Activated CD8-positive, alpha-beta memory T cell treated with anti-CD3 and anti-CD28 coated beads for 24 hours (primary cell): ENCODE measurements at places on chromosomes 12 and 14.

- no peak for DNase-seq
Observed at GRCh38 chr12:116820064-116820656, 61.1 kb downstream of the HRK start.

DNA sequence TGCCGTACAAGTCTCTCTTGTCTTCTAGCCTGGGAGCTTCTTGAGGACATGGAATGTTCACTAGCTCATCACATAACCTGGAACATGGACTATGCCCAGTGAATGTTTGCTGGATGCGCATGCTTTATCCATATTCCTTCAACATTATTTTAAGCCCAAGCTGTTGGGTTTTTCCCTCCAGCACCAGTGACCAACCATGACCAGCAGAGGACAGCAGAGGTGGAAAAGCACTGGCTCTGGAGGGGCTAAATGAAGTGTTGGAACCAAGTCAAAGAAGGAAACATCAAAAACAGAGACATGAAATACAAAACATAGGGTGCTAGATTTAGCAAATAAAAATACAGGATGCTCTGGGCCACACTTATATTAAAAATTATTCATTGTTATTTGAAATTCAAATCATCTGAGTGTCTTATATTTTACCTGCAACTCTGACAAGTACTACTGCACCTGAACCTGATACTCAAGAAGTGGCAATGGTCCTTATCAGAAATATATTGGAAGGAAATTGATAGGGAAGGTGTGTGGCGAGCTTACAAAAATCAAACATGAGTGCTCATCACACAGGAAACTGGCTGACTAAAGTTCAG lies 23.1 kb upstream of the HELB start:
- DNase-seq: no peak

DNA sequence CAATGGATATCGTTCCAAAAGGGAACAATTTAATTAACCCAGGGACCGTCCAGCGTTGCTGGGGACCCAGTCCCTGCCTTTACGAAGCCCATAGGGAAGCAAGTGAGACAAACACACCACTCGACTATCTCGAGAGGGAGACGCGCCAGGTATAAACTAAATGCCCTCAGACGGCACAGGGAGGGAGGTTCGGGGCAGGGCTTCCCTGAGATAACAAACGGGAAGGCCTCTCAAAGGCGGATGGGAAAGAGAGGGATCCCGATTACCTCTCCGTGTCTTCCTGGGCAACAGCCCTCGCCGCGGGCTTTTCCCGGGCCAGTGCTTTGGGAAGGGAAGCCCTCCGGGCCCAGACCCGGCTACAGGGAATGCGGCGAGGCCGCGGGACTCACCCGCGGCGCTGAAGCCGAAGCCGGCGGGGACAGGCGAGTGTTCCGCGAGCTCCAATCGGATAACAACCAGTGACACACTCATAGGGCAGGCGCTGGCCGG lies 390 bp downstream of the BRAP start:
- no peak for DNase-seq

DNA sequence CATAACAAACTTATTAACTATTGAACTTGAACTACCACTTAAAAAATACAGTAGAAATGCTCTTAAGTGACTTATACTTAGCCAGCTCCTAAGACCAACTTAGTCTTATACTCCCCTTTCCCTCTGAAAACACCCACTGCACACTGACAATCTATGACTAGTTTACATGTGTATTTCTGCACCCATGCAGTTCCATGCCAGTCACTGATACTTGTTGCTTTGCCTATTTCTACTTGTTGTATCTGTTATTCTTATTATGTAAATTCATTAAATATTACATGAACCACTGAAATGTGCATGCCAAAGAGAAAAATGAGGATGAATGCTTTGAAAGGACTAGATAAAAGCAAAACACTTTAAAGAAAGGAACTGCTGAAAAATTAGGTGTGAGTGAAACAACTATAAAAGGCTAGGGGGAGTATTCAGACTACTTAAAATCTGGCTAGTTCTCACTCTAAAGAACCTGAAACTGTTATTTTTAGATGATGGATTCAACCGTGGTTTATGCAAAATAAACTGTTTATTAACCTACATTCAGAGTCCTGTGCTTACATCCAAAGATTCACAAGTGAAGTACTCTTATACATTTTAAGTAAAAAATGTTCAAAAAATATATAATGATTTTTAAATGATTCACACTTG lies 74.7 kb downstream of the RPS6KA5 start:
- no peak for DNase-seq

- no peak for DNase-seq
Observed at GRCh38 chr14:22386924-22387775, 201.9 kb downstream of the DAD1 start.

DNA sequence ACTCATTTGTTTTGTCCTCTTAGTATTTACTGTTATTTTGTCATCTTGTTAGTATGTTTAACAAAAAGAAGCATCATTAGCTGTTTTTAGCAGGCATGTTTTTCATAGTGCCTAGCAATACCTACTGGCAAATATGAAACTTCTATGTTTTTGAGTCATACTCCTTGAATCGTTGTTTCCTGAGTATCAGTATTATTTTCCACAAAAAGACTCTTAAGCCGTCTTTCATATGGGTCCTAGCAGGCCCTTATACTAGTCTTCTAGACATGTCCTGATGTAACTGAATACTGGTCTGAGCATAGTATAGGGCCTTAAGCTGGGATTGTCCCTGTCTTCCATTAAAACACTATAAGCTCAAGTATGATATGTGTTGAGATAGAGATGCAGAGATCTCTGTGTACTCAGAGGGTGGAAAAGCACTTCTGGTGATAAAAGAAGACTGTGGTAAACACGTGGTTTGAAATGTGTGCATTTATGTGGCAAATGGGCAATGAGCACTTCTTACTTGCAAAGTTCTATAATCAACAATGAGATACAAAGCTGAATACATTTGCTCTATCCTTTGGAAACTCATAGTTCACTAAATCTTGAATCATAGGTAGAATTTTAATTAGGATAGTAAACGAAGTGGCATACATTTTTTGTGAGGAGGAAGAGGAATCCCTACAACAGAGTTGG lies 348.8 kb downstream of the PDZRN4 start:
- DNase-seq: no peak

DNA sequence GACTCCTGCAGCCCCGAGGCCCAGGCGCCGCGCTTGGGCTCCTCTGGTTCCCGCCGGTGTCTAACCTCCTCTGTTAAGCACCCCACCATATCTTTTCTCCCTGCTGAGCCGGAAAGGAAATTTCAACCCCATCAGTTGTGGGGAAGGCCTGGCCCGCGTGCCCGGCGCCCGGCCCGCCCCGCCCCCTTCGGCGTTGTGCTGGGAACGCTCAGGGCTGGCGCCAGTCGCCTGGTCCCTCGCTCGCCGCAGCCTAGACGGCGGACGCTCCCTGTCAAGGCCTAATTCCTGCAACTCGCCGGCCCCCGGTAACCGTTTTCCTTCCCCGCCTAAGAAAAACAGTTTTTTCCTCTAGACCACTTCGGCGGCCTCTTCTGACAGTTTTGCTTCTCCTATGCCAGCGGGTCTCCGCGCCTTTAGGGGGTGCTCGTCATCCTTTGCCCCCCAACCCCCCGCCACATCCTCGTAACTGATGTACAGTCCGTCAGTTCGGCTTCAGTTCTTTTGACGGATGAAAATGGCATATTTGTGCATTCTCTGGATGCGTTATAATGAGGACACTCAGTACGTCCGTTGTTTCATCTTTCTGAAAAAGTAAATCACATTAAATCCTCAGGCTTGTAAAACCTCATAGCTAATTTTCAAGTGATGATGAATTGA lies 506 bp upstream of the NAP1L1 start:
- no peak for DNase-seq

DNA sequence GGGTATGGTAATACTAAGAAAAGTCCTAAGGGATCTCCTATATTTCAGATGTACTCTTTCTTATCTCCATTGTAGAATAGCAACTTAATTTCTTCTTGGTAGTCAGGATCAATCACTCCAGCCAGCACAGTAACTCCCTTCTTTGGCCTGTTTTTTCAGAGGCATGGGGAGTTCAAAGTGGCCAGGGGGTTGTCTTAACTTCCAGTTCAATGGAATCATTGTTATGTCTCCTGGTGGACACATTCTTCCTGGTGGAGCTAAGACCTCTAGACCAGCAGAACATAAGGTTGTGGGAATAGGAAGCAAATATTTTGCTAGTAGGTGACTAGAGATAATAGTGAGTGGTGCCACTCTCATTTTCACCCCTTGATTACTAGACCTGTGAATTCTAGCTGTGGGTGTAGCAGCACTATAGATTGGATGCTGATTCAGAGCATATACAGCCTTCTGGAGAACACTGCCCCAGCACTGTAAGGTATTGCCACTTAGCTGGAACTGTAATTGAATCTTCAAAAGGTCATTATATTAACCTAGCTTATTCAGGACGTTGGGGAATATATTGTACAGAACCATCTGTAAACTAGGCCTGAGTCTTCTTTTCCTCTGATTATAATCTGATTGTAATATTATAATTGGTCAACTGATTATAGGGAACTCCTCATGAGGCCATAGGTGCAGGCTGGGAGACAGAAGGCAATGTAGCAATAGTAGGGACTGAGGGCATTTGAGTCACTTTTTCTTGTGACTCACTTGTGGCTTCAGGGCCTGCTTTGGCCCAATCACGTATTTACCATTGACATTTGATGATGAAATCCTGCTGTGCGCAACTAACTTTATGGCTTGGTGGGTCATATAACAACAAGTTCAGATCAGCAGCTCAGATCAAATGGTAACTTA lies 60.2 kb upstream of the ATP2B1 start:
- no peak for DNase-seq

GRCh38 chr12:117907108-117907689 lies 61.6 kb downstream of the KSR2 start:
- no peak for DNase-seq

GRCh38 chr12:124689631-124690030 lies 122.2 kb upstream of the NCOR2 start:
- no peak for DNase-seq

- DNase-seq: no peak
Observed at GRCh38 chr14:58711382-58711781, 73.6 kb downstream of the DACT1 start.

GRCh38 chr12:71157601-71158233 lies at the start of gene TSPAN8:
Gene TSPAN8, minus strand, starts transcription at chr12:71157999. Its CDS starts 321 bp downstream, at chr12:71157678.
- DNase-seq: no peak

DNA sequence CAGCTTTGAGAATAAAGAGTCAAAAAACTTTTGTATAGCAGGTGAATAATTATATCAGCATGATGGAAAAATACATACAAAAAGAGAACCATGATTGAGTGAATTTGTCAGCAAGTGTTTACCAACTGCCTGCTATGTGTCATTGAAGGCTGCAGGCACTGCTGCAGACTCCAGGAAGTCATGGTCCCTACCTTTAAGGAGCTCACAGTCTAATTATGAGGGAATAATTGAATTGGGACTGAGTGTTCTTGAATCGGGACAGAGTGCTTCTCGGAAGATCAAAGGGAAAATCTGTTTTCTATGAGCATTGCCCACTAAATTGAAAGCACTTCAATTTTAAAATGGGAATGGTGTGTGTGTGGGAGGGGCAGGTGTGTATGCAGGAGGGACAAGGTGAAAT lies 9.5 kb downstream of the OR10AD1 start:
- no peak for DNase-seq

DNA sequence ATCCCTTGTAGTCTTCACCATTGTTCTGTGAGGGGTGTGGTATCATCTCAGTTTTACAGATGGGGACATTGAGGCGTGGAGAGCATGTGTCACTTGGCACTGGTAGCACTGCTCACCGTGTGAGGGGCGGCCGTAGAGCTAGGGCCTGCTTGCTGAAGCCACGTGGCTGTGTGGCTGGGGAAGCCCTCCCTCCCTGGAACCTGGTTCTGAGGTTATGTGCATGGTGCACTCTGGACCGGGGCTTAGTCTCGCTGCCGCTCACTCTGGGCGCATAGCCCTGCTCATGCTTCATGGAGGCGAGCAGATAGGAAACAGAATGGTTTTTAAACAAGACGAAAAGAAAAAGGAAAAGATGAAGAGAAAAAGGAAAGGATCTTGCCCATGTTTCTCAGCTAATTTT lies 46.1 kb downstream of the CACNA1C start:
- DNase-seq: no peak

GRCh38 chr12:95674631-95675030 lies 115.9 kb downstream of the NTN4 start:
- no peak for DNase-seq

- DNase-seq: no peak
Observed at GRCh38 chr12:118036672-118037411, 20.3 kb downstream of the RFC5 start.

GRCh38 chr12:23550753-23551152 lies 398.7 kb downstream of the SOX5 start:
- DNase-seq: no peak

DNA sequence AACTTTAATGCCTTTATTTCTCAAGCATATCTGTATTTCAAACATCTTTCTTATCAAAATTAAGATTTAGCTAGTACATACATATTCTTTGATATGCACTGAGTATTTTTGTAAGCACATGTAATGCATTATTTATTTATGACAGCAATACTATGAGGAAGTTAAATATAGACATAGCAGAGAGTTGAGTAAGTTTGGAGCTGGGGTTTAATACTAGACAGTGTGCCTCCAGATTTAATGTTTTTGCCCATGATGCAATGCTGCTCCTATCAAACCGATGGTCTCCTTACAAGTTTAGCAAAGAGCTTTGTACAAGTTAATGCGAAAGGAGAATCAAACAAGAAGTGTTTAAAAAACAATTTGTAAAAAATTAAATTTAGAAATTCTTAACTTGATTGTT lies 826.6 kb upstream of the MGAT4C start:
- no peak for DNase-seq

DNA sequence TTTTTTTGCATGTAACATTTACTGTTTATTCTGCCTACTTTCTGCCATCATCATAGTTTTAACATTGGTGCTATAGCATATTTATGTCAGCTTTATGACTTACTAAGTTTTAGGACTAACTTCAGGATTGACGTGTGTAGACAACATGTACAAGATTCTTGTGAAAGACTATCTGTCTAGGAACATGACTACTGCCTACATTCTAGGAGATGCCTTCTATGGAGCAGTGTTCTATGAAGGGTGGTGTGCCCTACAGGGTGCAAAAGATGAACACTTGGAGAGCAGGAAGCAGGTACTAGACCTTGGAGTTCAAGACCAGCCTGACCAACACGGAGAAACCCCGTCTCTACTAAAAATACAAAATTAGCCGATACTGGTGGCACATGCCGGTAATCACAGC lies 118.6 kb downstream of the FGD4 start:
- DNase-seq: no peak

DNA sequence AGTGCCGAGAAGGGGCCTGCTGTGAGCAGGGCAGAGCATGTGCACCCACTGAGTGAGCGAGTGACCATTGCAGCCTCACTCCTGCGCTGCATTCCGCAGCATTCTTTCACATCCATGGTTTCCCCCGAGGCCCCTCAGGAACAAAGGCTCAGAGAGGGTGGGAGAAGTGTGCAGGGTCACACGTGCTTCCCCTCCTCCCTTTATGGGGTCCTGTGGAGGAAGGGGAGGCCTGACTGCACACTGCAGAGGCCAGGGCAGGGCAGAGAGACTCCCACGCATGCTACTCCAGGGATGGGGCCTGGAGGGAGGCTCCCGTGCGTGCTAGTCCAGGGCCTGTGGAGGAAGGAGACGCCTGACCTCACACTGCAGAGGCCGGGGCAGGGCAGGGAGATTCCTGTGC lies 63.2 kb downstream of the DIO3 start:
- no peak for DNase-seq

GRCh38 chr14:74641601-74642391 lies 29.8 kb upstream of the LTBP2 start:
- DNase-seq: no peak
